LoVo (cell line): ENCODE measurements at places on chromosomes 7 and 10.

DNA sequence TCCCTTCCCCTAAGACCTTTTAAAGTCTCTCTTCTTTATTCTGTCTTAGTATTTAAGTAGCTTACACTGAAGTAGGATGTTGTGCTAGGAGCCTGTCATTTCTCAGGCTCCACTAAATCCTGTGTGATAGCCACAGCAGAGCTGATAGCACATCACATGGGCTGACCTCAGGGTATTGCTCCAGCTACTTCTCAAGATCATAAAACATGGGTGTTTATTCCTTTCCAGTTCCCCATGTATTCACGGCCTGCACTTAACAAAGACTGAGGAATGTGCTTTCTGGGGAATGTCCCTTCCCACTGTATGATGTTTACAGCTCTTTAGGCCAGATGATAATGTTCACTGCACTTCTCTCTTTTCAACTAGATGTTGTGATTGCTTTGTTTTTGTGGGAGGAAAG, 1086.8 kb downstream of the KCNMA1 start:
- no peak for DNase-seq

DNA sequence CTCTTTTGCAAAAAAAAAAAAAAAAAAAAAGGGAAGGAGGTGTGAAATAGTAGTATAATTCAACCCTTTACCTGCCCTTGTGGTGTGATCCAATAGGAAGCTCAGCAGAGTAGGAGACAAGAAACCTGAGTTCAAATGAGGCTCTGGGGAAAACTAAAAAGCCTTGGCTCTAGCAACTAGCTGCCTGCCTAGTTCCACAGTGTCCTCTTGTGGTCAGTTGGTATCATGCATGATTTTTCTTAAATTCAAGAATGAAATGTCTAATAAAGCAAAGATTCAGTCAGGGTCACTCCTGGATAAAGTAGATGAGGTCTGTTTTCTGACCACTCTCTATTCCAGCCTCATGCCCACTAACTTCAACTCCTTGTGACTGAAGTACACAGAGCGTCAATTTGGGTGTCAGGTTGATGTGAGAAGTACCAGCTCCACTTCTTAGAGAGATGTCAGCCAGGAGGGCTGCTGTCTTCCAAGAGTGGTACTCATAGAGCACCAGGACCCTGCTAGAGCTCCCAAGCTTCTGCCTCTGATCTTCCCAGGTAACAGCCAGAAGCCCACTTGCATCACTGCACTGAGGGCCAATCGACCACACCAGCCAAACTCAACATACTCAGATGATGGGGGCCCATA, 10.5 kb downstream of the LSM5 start:
- peak; percentile 66 for DNase-seq

- DNase-seq, result no peak
Observed at GRCh38 chr7:28705350-28705749, 252.8 kb downstream of the TRIL start.

DNA sequence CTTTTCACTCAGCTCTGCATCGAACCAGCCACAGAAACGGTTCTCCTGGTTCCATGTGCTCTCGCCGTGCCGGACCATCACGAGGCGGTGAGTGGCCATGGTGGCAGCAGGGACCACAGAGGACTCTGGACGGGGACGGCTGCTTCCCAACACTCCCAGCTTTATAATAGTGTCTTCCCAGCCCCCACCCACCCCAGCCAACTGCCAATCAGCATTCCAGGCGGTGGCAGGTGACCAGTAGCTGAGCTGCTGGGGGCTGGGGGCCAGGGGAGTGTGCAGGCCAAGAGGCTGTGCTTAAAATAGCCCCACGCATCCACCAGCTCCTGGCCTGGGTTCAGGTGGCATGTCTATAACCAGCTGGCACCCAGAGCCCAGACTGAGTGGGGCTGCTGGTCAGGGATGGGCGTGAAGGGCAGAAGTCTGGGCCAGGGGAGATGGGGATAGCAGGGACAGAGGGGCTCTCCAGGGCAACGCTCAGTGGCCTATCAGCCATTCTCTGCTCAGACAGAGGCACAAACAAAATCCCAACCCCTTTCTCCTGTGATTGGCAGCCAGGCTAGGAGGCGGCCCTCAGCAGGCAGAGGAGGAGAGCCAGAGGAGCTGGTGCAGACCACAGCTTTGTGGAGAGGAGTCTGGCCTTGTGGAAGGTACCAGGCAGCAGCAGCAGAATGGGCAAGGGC, at the start of gene PGAM2:
TSS of gene PGAM2 (minus strand) at position 137 of the 680 bp plus-strand sequence. CDS start at position 99, 38 bp downstream.
- DNase-seq, result no peak

GRCh38 chr7:11228515-11228914, 254.8 kb downstream of the PHF14 start:
- DNase-seq, result no peak

GRCh38 chr7:130875-131780, 61.2 kb upstream of the FAM20C start:
- no peak for DNase-seq

- peak; percentile 63 for DNase-seq
Observed at GRCh38 chr7:156640949-156641485, 443 bp downstream of the RNF32 start.

- no peak for DNase-seq
Observed at GRCh38 chr10:14873090-14873760, 5.4 kb upstream of the SUV39H2 start.

DNA sequence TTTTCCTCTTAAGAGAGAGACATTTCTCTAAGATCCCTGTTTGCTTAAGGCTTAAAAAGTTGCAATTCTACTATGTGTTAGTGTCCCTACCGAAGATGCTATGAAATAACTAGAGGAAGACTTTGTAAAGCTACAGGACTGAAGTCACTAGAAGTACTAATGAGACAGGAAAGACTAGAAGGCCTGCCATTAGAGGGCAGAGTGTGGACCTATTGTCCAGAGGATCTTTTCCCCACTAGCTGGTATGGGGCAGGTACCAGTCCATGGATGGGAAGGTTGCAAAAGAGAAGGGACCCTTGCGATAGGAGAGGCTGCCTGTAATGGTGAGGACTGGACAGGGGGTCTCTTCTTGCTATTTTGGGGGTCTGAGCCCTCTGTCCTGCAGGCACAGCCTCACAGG, 178.1 kb downstream of the TMEM178B start:
- DNase-seq, result no peak

- no peak for DNase-seq
Observed at GRCh38 chr7:77352665-77353406, 63.3 kb downstream of the GSAP start.

DNA sequence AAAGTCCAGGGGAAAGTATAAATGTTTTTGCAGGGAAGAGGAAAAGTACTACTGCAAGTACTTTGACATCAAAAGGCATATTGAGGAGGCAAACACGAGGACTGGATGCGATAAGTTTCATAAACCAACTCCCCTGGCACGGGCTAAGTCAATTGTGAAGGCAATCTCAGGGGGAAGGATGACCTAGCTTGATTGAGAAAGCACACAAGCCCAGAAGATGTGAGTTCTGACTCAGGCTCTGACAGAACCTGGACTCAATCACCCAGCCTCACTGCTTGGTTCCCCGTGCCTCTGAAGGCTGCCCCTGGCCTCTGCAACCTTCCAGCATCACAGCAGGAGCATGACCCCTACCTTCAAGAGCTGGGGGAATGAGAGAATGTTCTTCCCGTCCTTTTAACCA, 93.2 kb upstream of the ZNF438 start:
- no peak for DNase-seq

DNA sequence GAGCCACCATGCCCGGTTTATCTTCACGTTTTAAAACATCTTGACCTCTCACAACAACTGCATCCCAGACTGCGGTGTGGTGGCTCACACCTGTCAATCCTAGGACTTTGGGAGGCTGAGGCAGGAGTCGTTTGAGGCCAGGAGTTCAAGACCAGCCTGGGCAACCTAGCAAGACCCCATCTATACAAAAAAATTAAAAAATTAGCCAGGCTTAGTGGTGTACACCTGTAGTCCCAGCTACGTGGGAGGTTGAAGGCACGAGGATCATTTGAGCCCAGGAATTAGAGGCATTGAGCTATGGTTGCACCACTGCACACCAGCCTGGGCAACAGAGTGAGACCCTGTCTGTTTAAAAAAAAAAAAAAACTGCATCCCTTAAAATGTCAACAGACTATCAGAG, 20.2 kb downstream of the TNRC18 start:
- no peak for DNase-seq

- DNase-seq, result no peak
Observed at GRCh38 chr7:30246392-30246791, 38.0 kb upstream of the ZNRF2 start.

- no peak for DNase-seq
Observed at GRCh38 chr7:79454361-79454960, 994 bp upstream of the MAGI2 start.

GRCh38 chr7:100015232-100016214, at the start of gene ZKSCAN1:
TSS of gene ZKSCAN1 (plus strand) at chr7:100015596. CDS start at chr7:100023507, 7,911 bp downstream.
- DNase-seq, result peak; percentile 98

- DNase-seq, result no peak
Observed at GRCh38 chr7:134004829-134005505, 122.2 kb upstream of the LRGUK start.

DNA sequence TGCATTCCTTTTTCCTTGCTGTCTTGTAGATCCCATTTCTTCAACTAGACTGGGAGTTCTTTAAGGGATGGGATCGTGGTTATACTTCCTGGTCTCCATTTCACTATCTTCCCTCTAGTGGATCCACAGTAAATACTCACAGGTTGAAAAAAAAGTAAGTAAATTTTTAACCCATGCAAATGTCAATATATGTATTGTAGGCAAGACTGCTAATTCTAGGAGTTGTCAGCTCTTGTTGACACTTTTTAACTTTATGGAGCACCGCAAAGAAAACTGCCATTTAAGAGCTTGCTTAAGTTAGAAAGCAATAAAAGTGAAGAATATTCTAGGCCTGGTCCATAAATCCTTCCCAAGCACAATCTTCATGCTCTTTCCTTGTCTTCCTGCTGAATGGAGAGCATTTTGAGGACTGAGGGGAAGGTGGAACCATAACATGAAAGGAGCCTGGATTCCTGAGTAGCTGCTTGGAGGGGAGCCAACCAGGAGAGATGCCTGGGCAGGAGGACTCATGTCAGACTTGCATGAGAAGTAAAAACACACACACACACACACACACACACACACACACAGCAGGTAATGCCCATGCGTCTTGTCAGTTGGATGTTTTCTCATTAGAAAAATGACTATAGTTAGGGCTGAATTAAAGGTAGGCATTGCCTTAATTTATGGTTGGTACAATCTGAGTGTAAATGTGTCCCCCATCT, 32.2 kb downstream of the VWA2 start:
- DNase-seq, result peak; percentile 69

GRCh38 chr7:131285556-131285955, 42.1 kb upstream of the MKLN1 start:
- DNase-seq, result no peak

DNA sequence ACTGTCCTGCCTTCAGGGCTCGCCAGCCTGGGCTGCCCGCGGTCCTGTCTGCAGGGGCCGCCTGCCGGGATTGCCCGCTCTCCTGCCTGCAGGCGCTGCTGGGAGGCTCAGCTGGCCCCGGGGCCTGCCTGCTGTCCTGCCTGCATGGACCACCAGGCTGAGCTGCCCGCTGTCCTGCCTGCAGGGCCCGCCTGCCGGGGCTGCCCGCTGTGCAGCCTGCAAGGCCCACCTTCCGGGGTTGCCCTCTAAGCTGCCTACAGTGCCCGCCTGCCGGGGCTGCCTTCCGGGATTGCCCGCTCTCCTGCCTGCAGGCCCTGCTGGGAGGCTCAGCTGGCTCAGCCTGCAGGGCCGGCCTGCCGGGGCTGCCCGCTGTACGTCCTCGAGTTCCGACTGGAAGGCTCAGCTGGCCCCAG, 164.4 kb downstream of the GLRX3 start:
- no peak for DNase-seq

GRCh38 chr7:101633511-101633910, 4.4 kb upstream of the MYL10 start:
- DNase-seq, result no peak

- no peak for DNase-seq
Observed at GRCh38 chr10:11864727-11865126, 41.6 kb downstream of the PROSER2 start.

GRCh38 chr10:5587151-5588079, 62.7 kb downstream of the CALML3 start:
- DNase-seq, result no peak

DNA sequence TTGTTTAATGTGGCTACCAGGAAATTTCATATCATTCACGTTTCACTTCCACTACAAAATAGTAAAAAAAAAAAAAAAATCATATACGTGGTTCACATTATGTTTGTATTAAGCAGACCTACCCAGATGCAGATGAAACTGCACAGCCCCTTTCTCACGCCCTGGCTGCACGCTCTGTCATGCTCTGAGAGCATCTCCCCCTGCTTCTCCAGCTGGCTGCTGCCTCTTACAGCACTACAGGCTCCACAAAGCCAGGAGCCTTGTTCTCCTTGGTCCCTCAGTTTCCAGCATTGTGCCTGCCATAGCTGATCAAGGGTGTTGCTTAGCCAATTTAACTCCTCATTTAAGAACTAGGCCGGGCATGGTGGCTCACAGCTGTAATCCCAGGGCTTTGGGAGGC, 6.9 kb upstream of the GPNMB start:
- no peak for DNase-seq

GRCh38 chr7:122762071-122762470, 59.3 kb upstream of the RNF148 start:
- no peak for DNase-seq

GRCh38 chr10:32065856-32066255, 9.6 kb upstream of the KIF5B start:
- peak; percentile 52 for DNase-seq

DNA sequence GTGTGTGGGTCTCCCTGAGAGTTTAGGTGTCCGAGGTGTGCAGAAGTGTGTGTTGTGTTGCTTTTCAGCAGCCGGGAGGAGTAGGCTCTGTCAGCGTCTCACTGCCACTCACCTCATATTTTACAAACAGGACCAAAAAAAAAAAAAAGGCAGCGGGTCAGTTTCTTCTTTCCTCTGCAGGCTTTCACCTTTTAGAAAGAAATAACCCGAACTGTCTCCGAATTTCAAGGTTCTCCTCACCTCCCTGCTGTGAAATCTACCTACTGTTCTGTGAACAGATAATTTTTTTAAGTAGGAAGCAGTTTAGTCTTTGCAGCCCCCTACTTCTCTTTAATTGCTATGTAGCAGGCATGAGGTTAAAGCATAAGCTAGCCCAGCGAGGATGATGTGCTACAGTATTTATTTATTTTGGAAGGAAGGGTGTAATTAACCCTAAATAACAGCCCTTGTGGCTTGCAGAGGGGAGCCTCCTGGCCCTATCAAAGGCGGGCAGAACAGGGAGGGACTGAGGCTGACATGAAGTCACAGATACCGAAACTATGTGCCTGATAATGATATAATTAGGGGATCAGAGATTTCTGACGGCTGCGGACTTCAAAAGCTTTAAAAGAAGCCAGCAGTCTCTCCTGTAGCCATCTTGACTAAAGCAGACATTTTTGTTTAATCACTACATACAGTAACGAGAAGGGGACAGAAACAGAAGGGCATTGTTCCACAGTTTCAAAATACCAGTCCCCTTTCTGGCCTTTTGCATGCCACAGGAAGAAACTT, 1.6 kb downstream of the BAMBI start:
- peak; percentile 51 for DNase-seq

GRCh38 chr10:28426392-28427159, 106.3 kb upstream of the WAC start:
- DNase-seq, result no peak

DNA sequence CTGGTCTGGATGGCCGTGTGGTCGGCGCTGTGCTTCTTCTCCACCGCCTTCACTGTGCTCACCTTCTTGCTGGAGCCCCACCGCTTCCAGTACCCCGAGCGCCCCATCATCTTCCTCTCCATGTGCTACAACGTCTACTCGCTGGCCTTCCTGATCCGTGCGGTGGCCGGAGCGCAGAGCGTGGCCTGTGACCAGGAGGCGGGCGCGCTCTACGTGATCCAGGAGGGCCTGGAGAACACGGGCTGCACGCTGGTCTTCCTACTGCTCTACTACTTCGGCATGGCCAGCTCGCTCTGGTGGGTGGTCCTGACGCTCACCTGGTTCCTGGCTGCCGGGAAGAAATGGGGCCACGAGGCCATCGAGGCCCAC, 1.1 kb downstream of the FZD9 start:
- no peak for DNase-seq
